ENCODE measurements at places on chromosomes 1 and 21.
A peak's percentile ranks its signal among the peaks of the same experiment; 100 is the strongest.

GRCh38 chr1:56631901-56632300, 13.2 kb upstream of the PRKAA2 start:
- DNase-seq = no peak

GRCh38 chr1:149917571-149918144, at the start of gene SV2A:
Gene SV2A, minus strand, starts transcription at chr1:149917844. Its CDS starts 4,004 bp downstream, at chr1:149913840.
- DNase-seq = no peak

DNA sequence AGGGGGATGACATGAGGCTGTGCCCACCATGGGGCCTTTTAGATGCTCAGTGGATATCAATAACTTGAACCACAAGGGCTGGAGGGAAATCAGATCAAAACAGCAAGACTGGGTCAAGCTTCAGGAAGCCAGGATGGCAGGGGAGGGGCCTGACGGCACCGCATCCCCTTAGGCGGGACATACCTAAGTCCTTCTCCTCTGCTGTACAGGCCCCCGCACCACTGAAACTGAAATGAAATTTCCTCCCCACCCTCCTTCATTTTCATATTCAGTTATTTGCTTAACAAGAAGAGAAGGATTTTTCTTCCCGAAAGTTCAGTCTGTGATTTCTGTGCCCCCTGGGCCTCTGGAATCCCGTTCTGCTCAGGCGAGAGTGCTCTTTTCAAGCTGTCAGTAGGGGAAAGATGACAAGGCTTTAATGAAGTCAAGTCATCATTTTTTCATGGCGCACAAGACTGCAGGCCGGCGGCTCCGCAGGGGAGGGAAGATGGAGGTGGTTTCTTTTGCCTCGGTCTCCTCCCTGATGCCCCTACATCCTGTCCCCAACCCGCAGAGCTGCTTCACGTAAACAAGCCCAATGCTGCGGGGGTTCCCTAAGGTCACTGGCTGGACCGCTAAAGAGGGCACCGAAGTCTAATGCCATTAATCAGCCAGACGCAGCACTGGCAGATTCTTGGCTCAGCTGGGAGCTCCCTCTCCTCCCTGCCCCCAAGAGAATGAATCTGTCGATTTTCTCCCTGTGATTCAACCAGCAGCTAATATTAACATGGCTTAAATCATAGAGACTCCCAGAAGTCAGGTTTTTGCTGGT, 264.8 kb downstream of the C1orf94 start:
- no peak for DNase-seq

GRCh38 chr1:43321331-43321891, 16.2 kb upstream of the MPL start:
- no peak for DNase-seq

DNA sequence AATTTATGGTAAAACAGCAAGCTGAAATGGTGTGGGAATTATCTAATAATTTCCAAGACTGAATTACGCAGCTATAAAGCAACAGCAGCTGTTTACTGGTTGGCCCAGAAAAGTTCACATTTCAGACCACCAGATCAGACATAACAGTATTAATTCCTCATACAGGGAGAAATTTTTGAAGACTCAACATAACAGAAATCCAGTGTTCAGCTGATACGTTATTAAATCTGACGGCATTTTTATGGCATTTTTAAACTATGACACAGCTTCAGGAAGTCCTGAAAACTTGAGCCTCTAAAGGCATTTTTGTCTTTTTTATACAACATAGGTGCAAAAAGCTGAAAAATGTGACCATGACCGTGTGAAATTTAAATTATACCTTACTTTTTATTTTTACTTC, 91.2 kb downstream of the APP start:
- peak; percentile 32 for DNase-seq

DNA sequence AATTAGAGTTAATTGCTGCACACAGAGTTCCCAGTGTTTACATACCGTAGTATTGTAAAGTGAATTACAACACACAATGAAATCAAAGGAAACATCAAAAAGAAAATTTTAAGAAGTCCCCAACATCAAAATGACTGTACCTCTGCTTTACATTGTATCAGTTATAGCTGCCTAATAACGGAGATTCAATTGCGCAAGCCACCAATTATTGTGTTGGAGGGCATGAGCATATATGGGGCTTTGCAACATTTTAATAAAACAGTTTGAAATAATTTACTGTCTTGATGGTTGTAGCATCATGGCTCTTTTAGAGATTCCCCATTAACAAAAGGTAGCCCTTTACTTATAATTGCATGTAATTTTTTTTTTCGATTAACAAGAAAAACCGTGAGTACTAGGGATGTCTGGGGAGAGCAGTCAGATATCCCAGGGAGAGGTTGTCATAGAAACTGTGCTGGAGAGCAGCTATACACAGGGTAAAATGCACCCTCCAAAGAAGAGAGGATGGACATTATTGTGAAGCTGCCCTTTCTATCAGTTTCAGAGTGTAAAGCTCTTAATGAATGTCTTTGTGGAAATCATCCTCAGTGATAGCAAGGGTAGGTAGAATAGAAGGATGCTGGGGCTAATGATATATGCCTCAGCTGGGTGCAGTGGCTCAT, 55.9 kb upstream of the BTG3 start:
- DNase-seq = no peak

DNA sequence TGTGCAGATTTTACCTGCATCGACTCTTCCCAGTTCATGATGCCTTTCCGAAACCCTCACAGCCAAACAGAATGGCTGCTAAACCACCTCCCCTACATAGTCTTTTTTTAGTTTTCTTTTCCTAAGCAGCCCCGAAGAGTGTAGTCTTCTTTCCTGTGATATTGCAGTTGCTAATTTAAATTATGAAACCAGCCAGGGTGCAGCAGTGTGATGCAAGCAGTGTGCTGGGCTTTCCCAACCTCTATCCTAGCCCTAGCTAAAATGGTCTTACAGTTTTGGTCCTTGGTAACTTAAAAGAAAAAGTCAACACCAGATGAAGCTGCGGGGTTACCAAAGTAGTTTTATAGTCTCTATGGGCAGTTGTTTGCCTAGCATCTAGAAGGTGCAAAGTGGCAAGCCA, 82.0 kb upstream of the GCLM start:
- no peak for DNase-seq

GRCh38 chr1:235142991-235143390, 14.4 kb upstream of the TOMM20 start:
- DNase-seq = no peak

DNA sequence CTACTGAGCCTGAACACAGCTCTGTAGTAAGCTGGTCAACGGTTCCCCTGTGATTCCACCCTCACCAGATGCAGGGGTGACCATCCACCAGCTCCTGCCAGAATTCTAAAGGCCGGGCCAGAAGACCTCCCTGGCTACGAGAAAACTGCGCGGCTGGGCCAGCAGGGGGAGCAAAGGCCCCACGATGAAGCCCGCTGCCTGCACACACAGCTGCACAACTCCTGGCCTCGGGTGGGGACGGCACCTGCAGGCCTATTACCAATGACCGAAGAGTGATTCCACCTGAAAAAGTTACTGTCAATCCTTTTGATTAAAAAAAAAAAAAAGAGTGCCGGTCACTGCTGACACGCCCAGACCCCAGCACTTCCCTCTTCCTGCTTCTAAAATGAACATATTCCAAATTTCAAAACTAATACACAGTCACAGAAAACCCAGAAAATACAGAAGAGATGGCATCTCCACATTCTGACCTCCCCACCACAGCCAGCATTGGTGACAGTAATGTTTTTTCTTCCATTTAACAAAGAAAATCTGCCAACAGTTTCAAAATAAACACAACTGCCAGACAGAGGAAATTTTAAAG, 49.8 kb upstream of the RIPK4 start:
- DNase-seq = peak; percentile 66

GRCh38 chr1:154607609-154608396, at the start of gene ADAR:
Gene ADAR, minus strand, starts transcription at chr1:154608186. Its CDS starts 180 bp downstream, at chr1:154608006.
- peak; percentile 96 for DNase-seq

GRCh38 chr1:202011994-202012393, 1.6 kb downstream of the ELF3 start:
- DNase-seq = no peak

DNA sequence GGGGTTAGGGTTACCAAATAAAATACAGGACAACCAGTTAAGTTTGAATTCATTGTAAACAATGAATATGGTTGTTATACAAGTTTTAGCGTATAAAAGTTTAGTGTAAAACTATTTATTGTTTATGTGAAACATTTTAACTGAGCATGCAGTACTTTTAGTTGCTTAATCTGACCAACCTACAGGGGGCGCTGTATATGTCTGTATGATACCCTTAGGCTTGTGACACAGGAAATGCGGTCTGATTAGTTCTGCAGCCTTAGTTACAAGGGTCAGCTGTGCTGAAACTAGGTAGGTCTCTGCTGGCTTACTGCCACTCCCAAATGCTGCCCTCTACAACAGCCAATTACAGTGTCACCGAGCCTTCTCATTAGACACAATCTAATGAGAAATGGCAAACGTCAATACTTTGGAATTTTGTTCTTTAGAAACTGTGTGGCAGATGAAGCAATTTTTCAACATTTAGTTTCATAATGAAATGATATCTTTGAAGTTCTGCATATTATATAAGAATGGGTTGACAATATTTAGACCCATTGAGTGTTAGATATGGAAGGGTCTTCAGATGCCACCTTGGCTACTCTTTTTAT, 56.2 kb downstream of the NTNG1 start:
- DNase-seq = no peak

- DNase-seq = peak; percentile 53
Measured at GRCh38 chr1:88973520-88974137, 18.8 kb downstream of the KYAT3 start.
